Effector memory CD4-positive, alpha-beta T cell (primary cell): ENCODE measurements at places on chromosomes 1 and 21.

GRCh38 chr1:193807208-193807607 lies 620.8 kb upstream of the B3GALT2 start:
- no peak for DNase-seq

GRCh38 chr1:218983433-218983832 lies 190.2 kb upstream of the LYPLAL1 start:
- no peak for DNase-seq

DNA sequence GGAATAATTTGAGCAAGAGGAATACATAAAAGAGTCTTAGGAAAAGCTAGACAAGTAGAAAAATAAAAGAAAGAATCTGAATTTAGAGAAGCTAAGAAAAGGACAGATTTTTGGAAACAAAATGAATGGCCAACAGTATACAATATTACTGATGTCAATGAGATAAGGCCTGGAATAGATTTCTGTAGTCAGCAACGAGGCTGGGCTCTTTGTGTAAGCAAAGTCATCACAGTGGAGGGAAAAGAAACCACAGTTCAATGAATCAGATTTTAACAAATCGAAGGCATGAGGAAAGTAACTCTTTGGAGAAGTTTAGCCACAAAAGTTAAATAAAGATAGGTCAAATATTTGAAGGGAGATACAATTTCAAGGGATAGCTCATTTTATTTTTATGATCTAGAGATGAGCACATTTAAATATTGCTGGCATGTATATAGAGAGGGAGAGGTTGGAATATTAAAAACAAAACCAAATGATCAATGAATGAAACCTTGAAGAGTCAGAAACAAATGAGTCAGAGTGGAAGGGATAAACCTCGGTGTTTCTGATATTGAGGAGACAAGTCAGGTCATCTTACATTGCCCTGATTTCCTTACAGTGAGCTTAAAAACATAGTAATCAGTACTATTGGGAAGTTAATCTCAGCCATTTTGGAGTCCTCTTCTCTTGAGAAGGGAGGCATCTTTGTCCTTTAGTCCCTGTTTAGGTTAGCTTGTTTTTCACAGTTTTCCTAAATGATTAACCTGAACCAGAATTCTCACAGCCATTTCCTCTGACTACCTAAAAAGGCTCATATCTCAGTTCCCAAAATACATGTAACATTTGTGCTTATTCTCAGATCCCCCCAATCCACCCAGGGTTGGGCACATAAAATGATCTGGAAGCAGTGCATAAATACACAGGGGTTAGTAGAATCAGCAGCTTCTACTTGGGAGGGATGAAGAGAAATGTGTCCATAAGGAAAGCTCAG lies 620.0 kb upstream of the B3GALT2 start:
- DNase-seq: no peak

GRCh38 chr21:46295177-46295770 lies 9.1 kb downstream of the YBEY start:
- DNase-seq: no peak

GRCh38 chr1:1246577-1247340 lies at the start of gene C1QTNF12:
C1QTNF12 (minus strand) TSS chr1:1246722; CDS start chr1:1246690, 32 bp downstream.
- DNase-seq: no peak

DNA sequence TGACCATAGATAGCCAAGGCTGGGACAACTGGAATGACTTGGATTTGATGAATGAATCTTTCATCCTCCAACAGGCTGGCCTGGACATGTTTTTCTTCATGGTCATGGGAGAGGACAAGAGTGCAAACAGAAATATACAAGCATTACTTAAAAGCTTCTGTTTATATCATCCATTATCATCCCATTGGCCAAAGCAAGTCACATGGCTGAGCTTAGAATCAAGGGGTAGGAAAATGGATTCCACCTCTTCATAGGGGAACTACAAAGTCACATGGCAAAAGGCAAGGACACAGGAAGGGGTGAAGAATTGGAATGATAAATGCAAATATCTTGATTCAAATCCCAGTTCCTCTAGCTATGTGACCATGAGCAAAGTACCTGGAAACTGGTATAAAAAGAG lies 90.2 kb upstream of the BARHL2 start:
- no peak for DNase-seq

GRCh38 chr1:89721351-89721750 lies 88.4 kb downstream of the LRRC8C start:
- peak; percentile 4 for DNase-seq

- DNase-seq: no peak
Measured at GRCh38 chr1:53031732-53032131, 30.3 kb upstream of the PODN start.

DNA sequence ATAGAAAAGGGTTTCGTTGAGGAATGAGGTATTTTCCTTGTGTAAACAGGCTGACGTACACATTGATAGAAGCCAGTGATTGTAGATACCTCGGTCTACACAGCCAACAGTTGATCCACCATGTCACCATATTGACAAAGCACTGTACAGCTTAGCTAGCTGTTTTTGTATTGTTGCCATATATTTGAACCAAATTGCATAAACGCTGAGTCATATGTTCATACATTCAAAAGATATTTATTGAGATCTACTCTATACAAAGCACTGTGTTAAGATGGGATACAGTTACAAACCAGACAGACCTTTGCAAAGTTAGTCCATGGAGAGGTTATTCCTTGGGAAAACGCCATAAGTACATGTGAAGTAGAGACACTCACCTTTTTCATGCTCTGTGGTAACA lies 132.4 kb upstream of the ATP1B1 start:
- DNase-seq: no peak

- DNase-seq: no peak
Measured at GRCh38 chr1:54864460-54865208, 22.4 kb downstream of the DHCR24 start.

DNA sequence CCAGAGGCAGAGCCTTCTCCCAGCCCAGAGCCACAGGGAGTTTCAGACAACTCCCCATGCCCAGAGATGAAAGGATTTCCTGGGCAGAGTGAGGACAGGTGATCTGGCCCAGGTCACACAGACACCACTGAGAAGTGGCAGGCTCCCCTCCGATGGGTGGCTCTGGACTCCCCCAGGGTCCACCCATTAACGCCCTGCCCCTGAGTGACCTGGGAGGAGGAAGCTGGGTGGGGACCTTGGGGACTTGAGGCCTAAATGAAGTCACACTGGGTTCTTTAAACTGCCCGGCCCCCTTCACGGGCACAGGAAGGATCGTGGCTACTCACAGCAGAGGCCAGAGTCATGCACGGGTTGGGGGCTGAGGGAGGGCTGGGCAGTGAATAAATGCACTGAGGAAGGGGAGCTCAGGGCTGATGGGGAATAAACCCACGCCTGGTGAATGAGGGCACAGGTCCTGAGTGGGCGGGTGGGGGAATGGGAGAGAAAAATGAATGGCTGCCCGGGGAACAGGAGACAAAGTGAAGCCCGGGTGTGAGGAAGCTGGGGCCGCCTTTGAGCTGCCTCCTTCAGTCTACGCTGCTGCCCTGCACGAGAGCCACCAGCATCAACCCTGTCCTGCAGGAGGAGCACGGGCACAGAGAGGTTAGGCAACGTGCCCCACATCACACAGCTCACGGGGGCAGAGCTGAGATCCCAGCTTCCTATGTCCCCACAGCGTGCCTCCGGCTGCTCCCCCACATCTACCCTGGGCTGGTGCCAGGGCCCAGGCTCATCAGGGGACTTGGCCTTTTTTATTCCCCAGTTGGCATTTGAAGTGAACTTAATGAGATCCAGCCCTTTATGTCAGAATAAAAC lies 404.3 kb downstream of the MATN1 start:
- no peak for DNase-seq

GRCh38 chr1:92029241-92029922 lies 403 bp upstream of the EPHX4 start:
- DNase-seq: no peak

- DNase-seq: no peak
Measured at GRCh38 chr1:26780344-26780957, 7.3 kb upstream of the PIGV start.

DNA sequence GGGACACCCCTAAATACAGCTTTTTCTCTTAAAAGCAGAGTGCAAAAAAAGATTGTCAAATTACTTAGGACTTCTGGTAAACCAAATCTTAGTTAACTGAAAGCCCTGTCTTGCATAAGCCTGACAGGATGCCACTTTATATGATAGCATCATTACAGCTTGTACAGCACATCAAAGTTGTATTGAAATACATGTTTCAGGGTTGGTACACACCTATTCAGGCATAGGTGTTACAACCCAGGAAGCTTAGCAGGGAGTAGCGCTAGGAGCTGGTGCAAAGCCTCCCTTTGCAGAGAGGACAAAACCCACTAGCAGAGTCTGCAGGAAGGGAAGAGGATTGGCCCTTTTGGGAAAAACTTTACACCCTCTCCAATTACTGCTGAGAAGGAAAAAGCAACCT lies 258.9 kb upstream of the SGIP1 start:
- DNase-seq: no peak

- DNase-seq: no peak
Measured at GRCh38 chr21:46666941-46667740, 31.7 kb downstream of the PRMT2 start.

DNA sequence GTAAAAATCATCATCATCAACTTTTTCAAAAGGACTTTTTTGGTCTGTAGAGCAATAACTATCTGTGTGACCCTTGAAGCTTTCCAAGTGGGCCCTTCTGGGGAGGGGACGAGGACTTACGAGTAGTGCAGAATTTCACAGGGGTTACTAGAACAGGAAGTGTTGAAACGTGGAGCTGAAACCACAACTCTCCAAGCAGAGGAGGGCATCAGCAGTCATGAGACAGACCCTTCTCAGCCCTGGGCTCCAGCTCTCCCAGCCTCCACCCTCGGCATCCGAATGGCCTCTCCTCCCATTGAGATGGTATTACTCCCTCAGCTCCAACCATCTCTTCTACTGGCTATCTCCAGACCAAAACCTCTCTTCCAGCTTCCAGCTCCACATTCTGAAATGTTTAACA lies 3.6 kb downstream of the FAM89A start:
- no peak for DNase-seq

- DNase-seq: no peak
Measured at GRCh38 chr1:7588457-7588827, 182.7 kb upstream of the VAMP3 start.

- DNase-seq: no peak
Measured at GRCh38 chr1:183070234-183070922, 47.2 kb downstream of the LAMC1 start.

GRCh38 chr1:225996946-225997545 lies 2.1 kb downstream of the SDE2 start:
- DNase-seq: no peak

- DNase-seq: no peak
Measured at GRCh38 chr1:87149241-87150041, 179.2 kb upstream of the LMO4 start.

DNA sequence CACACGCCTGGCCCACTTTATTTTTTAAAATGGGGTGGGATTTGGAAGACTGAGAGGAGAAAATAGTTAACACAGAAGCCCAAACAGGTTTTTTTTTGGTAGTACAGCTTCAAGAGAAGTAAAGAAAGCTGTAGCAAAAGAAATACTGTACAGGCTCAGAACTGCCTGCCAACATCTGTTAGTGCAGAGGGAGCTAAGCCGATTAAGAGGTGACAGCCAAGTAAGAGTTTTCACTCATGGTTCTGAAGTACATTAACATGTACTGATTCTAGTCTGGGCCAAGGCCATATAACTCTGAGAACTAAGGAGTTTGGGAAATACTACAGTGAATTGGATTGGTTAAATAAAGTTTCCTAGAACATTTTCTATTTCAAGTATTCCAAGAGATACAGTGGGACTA lies 51.6 kb downstream of the EIF2B3 start:
- no peak for DNase-seq

DNA sequence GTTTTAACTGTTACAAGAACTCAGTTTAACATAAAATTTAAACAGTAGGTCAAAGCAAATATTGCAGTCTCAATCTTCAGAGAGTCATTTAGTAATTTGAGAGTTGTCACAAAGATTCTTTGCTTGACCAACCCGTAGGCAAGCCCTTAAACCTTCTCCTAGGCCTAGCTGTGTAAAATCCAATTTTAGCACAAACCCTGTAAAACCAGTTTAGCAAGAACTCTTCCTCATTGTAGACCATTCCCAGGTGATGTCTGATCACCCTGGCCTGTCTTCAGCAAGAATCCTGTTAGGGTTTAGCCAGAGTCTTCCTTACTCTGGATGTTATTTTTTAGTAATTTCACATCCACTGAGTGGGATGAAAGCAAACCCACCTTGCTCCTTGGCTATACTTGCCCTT lies 30.1 kb downstream of the LRIG2 start:
- no peak for DNase-seq

DNA sequence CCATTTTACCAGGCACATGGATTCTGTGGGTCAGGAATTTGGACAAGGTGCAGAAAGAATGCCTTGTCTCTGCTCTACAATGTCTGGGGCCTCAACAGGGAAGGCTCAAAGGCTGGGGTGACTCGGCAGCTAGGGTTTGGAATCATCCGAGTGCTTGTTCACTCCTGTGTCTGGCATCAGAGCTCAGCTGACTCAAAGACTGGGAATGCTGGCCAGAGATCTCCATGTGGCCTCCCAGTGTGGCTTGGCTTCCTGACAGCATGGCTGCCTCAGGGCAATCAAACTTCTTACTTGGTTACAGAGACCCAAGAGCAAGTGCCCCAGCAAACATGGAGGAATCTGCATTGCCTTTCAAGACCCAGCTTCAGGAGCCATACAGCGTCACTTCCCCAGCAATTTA lies 110.5 kb downstream of the TOMM20 start:
- no peak for DNase-seq

GRCh38 chr1:73910466-73910865 lies 287.5 kb downstream of the LRRIQ3 start:
- no peak for DNase-seq

DNA sequence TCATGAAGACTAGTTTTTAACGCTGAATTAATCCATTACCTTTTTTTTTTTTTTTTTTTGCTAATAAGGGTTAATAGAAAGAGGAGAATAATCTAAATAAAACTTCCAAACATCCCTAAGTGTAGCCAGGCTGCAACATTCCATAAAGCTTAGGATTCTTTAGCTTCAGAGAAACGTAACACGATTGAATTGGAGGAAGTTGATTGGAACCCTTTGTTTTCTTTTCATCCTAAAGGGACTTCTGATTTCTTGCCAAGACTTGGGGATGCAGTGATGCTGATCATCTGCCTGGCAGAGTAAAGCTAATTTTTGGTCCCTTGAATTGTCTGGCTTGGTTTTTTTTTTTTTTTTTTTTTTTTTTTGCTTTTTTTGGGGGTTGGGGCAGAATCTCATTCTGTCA lies 142.9 kb downstream of the VPS13D start:
- no peak for DNase-seq

DNA sequence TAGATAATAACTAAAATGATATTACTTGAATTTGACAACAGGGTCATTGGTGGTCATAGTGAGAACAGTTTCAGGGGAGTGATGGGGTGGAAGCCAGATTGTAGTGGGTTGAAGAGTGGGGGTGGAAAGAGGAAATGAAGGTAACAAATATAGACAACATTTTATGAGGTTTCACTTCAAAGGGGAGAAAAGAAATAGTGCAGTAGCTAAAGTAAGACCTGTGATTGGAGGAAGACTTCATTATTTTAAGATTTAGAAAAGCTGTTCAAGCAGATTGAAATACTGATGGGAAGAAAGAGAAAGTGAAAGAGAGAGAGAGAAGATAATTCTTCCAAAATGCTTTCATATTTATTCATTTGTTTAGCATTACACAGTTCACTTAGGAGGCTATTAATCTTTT lies 52.0 kb upstream of the KCNA3 start:
- no peak for DNase-seq

GRCh38 chr21:42923553-42924432 lies 1.6 kb downstream of the ERVH48-1 start:
- DNase-seq: peak; percentile 30
